ENCODE measurements at places on chromosomes 1 and 21. TPM values are rescaled to one million over a fixed set of nuclear protein-coding genes. Genes with fewer than 3 reads are reported as not detected.

- no peak for DNase-seq
Observed at GRCh38 chr1:111864862-111865261, 109.2 kb downstream of the DDX20 start.

DNA sequence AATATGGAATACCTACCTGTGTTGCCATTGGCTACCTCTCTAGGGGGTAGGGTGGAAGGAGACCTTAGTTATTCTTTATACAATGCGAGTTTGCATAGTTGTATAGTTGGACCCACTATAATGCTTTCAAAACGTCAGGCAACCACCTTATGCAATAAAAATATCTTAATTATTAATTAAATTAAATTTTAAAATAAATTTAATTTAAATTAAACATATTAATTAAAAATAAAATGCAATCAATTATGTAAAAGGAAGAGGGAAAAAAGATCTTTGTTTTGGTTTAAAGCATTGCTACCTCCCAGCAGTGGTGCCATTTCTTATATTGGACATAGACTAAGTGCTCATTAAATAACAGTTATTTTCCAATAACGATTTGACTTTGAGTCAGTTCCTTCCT is 22.3 kb downstream of the GPA33 start:
- no peak for DNase-seq

GRCh38 chr21:44054710-44055109 is 42.6 kb downstream of the TRAPPC10 start:
- DNase-seq, result no peak

- DNase-seq, result no peak
Observed at GRCh38 chr1:229479660-229480399, 28.3 kb downstream of the NUP133 start.

- no peak for DNase-seq
Observed at GRCh38 chr1:98086796-98087441, 166.1 kb upstream of the DPYD start.

DNA sequence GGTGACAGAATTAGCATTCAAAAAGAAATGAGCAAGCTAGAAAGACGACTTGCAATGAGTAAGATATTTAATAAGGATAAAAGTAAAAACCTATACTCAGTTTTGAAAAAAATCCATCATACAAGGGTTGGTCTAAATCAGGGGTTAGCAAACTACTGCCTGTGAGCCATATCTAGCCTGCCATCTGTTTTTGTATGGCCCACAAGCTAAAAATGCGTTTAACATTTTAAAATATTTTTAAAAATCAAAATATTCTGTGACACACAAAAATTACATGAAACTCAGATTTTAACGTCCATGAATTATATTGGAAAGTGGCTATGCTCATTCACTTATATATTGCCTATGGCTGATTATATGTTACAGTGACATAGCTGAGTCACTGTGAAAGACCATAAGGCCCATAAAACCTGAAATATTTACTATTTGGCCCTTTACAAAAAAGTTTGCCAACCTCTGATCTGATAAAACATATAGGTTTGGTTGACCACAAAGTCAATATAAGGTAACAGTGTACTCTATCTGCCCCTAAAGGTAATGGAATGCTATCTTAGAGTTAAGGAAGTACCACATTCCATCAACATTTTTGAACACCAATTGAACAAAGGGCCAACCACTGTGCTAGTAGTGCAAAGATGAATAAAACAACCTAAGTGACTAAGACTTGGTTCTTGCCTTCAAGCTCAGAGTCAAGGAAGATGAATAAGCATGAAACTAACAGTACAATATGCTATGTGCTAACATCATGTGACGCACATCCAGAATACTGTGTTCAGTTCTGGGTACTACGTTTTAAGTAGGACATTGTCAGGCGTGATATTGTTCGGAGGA is 3.2 kb downstream of the IFT25 start:
- DNase-seq, result no peak

GRCh38 chr1:208524376-208524775 is 280.2 kb upstream of the PLXNA2 start:
- no peak for DNase-seq

GRCh38 chr1:47839433-47839760 is 157.8 kb downstream of the TRABD2B start:
- DNase-seq, result no peak

DNA sequence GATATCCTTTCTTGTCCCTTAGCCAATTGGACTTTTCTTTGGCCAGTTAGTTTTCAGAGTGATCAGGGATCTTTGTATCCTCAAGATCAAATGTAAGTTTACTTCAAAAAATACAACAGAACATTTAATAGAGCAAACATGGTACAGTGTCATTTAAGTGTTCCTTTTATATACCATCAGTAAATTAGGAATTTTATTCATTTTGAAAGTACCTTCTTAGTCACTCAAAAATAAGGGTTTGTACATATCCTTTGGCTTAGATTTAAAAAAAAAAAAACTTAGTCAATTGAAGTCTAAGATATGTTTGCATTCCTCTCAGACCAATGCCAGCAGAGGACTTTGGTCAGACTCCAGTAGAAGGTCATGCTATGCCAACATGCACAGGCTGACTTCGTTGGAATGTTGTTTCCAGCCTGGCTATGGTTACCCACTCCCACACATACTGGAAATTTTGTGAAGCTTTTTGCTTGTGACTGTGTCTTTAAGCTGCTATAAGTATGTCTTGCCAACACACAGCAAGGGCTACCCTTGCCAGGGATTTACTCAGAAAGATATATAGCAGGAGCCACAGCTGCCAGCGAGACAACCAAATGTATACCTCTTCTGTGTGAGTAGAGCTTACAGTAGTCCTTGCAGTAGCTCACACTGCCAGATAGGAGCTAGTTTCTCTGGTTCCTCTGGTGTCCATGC is 81.5 kb upstream of the LRIF1 start:
- no peak for DNase-seq

GRCh38 chr1:181809991-181810545 is 251.4 kb downstream of the ZNF648 start:
- peak; percentile 64 for DNase-seq

The PRAMEF25 gene
- total RNA-seq, result not detected

The PLCH2 gene
- 0.42 TPM for total RNA-seq

The MPZL1 gene
- total RNA-seq, result 72.7 TPM

The CENPF gene
- 0.32 TPM for total RNA-seq

The NBPF4 gene
- total RNA-seq, result not detected

The OR2T3 gene
- total RNA-seq, result not detected
